ENCODE measurements at places on chromosomes 5 and 9. TPM values are rescaled to one million over a fixed set of nuclear protein-coding genes. Genes with fewer than 3 reads are reported as not detected.

The SPRY4 gene
- total RNA-seq = 41.7 TPM

DNA sequence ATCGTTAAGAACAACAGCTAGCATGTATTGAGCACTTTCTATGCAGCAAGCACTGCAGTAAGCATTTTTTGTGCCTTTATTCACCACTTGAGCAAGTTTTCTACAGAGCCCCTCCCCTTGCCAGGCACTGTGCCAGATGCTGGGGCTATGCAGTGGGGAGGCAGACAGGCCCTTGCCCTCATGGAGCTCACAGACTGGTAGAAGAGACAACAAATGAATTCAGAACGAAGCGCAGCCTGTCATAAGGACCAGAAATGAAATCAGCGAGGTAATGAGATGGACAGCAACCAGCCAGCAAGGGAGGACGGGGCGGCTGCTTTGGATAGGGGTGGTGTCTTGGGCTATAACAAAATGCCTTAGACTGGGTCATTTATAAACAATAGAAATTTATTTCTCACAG is 68.8 kb downstream of the C9orf50 start:
- no peak for DNase-seq

DNA sequence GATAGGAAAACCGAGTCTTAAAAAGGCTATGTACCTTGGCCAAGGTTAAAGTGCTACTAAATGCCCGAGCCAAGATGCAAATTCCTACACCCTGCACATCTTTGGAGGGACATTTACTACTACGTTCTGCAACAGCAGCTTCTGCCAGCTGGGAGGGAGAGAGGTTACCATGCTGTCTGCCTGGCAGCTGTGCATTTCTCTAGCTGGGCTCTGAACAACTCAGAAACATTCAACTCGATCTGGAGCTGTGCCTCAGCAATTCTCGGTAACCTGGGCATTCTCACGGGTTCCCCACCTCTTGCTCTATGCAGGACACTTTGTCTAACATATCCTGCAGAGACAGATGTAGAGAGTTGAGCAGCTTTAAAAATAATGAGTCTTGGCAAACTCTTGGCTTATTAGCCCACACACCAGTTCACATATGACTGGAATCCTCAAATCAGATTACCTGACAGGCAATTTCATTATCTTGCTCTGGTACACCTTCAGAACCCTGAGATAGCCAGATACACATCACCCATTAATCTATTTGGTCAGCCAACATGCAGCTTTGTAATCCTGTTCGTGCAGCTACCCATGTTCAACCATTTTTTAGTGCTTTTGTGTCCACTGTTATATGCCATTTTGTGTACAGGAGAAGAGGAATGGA is 115.8 kb downstream of the EFNA5 start:
- no peak for DNase-seq

The CNTNAP3B gene
- 1.2 TPM for total RNA-seq

DNA sequence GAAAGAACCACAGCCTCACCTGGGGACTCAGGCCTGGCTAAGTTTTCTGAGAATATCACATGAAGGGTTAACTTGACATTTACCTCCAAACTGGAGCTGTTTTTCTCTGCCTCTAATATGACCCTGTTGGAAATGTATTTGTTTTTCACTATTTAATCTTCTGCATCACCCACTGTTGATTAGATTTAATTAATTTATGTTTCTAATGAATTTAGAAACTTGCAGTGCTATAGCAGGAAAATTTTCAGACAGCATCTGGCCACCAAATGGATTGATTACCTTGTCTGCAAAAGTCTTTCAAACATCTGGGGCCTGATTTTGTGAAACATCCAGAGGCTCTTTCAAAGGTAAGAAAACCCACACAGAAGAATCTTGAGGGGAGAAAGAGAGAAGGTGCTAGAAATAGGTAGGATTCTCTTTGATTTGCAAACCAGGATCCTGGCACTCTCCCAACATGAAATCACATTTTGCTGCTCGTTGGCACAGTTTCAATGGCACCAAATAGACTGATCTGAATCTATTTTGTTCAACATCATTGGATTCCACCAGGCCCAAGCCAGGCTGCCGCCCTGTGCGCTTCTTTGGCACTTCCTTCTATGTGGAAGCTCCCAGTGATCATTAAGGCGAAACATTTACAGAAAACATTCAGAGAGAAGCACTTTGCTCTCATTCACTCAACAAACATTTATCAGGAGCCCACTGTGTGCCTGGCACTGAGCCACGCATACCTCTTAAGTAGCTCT is 157.3 kb downstream of the PPP2R2B start:
- no peak for DNase-seq

The IGFBPL1 gene
- total RNA-seq = 44.1 TPM

The SPACA9 gene
- 0.59 TPM for total RNA-seq

GRCh38 chr5:120155873-120156272 is 308.2 kb upstream of the PRR16 start:
- DNase-seq = no peak

- DNase-seq = no peak
These were observed 33.0 kb downstream of the TGFBR1 start for GRCh38 chr9:99137891-99138290.

The C9orf43 gene
- 0.96 TPM for total RNA-seq

GRCh38 chr9:134458207-134459108 is 132.2 kb downstream of the RXRA start:
- no peak for DNase-seq

DNA sequence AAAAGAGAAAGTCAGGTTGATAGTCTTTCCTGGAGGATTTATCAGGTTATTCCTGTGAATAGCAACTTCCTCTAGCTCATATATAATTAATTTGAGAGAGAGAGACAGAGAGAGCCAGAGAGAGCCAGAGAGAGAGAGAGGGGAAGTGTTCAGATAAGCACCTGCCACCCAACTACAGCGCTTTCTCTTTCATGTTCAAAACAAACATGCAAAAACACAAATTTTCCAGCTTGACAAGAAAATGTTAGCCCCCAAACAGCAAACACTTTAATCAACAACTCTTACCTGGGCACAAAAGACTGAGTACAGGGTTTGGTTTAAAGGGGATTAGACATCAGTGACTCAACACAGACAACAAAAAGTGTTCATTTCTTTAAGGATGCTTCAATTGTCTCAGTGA is 61.7 kb upstream of the PLPP6 start:
- no peak for DNase-seq

Measured in SJCRH30 (cell line).